ENCODE measurements at places on chromosomes 7 and 10. TPM values are rescaled to one million over a fixed set of nuclear protein-coding genes. Genes with fewer than 3 reads are reported as not detected.

The HOXA7 gene
- polyA plus RNA-seq = 4.8 TPM

The SCRN1 gene
- 49.1 TPM for polyA plus RNA-seq

The AKR1D1 gene
- polyA plus RNA-seq = not detected

The TBATA gene
- not detected for polyA plus RNA-seq

The SEMA3A gene
- polyA plus RNA-seq = 4.2 TPM

The PLXNA4 gene
- 0.12 TPM for polyA plus RNA-seq

The TMEM213 gene
- polyA plus RNA-seq = not detected

The GPNMB gene
- 2.7 TPM for polyA plus RNA-seq

The GFRA1 gene
- polyA plus RNA-seq = 13.2 TPM

The LRRC18 gene
- polyA plus RNA-seq = not detected

The HELLS gene
- polyA plus RNA-seq = 49.9 TPM

The STEAP4 gene
- polyA plus RNA-seq = not detected

GRCh38 chr10:122878799-122879338 is 512 bp downstream of the FAM24B start:
- DNase-seq = no peak

DNA sequence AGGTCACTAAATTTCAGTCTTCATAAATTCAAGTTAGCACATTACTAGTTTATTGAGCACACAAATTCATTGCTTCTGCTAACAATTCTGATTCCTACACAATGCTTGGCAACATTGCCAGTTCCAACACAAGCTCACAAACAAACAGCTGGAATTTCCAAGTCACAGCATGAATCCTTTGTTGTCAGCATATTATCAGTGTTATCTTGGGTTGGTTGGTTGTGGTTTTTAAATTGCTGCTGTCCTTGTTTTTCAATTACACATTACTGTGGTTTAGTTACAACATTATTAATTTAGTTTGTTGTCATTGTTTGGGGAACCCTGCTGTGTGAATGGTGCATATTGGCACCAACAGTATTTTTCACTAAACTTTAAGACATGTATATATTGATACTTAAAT is 86.0 kb upstream of the ARID5B start:
- DNase-seq = no peak

DNA sequence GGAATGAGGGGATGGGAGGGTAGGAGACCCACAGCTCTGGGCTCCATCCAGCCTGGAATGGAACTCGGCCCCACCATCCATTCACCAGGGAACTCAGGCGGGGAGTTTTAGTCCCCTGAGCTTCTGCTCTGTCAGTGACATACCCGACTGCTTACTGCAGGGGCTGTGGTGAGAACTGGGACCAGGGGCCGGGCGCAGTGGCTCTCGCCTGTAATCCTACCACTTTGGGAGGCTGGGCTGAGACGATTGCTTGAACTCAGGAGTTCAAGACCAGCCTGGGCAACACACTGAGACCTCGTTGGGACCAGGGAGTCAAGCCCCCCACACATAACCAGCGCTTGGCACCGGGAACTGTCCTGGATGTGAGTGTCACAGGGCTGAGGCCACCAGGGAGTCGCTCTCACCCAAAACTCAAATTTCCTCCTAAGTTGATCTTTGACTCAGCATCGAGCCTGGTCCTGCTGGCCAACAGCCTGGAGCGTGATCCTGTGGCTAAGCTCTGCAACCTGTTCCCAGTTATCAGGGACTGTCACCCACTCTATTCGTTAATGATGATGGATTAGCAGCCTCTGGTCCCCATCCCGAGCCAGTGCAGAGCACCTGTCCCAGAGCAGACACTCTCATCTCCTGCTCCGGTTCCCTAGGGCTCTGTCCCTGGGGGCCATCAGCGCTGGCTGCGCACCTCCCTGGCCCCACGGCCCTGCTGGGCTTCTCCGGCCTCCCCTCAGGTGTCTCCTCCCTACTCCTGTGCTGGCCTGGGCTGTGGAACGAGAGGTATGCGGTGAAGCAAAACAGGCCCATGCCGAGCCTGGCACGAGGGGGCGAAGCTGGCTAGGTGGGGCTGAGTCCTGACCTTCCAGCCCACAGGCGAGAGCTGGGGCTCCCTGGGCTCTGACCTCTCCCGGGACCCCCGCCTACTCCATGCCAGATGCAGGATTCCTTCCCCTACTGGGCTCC is 902 bp upstream of the CLDN15 start:
- no peak for DNase-seq

DNA sequence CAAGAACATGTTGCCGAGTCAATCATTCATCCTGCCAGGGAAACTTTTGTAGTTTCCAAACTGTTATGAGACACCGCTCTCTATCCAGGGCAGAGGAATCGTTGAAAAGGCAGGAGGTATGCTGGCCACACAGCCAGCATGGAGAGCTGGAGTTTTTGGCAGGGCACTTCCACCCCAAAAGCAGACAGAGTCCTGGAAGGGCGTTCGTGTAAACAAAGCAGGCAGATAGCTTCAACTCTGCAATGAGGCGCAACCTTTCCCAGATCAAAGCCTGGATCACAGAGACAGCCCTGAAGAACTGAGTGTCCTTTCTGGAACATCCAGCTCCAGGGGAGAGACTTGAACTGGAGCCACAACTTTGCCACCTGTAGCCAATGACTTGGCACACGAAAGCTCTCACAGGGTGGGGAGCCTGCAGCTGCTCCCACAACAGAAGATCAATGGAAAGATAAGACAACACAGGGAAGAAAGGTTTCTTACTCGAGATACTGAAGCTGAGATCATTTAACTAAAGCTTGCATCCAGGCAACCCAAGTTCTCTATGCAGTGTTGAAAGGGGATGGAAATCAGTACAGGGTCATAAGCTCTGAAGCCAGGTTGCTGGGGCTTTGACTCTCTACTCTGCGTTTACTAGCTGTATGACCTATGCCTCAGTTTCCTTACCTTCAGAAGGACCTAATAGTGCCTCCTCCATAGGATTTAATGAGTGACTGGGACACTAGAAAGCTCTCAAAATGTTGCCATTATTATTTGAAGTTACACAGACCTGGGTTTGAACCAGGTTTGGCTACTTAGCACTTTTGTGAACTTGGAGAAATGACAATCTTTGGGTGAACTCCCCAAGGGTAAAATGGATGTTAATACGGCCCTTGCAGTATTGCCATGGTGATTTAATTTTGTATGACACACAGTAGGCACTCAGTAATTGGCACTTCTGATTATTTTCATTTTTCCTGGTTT is 434.8 kb upstream of the NPVF start:
- no peak for DNase-seq

GRCh38 chr7:77655836-77656455 is 40.3 kb upstream of the RSBN1L start:
- DNase-seq = no peak

GRCh38 chr7:159158888-159159405 is 14.3 kb upstream of the VIPR2 start:
- no peak for DNase-seq

GRCh38 chr7:50400114-50400513 is 50.0 kb downstream of the FIGNL1 start:
- DNase-seq = no peak

GRCh38 chr10:99358101-99358500 is 28.9 kb downstream of the CNNM1 start:
- no peak for DNase-seq

- DNase-seq = no peak
Measured at GRCh38 chr10:44587488-44588318, 202.8 kb upstream of the CXCL12 start.

DNA sequence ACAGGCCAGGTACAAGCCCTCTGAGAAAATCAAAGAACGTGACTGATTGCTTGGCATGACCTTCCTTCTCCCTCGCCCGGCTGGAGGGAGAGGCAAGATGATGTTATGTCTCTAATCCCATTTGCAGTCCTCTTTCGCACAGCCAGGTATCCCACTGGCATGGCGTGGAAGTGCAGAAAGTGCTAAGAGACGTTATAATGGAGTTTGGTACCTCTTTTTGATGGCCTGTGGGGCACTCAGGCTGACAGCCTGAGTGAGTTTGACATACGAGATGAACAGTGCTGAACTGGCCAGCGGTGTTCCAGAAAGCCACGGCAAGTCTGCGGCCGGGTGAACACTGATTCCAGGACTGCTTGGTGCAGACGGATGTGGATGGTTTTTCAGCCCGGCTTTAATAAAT is 241.6 kb downstream of the RAB11FIP2 start:
- DNase-seq = no peak

DNA sequence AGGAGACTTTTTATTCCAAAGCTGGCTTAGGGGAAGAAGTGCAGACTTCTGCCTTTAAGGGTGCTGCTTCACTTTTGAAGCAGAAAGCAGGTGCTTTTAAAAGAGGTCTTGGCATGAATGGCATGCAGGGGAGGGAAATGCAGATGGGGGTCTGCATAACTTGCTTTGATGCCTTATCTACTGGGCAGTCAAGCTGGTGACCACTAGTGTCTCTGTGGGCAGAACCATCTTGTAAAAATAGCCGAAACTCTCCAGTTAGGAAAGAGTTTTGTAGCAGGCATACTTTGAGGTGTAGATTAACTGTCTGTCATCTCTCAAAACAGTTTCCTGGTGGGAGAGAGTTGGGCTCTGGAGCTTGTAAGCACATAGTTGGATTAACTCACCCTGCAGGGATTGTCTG is 9.9 kb upstream of the CTNNA3 start:
- DNase-seq = no peak

DNA sequence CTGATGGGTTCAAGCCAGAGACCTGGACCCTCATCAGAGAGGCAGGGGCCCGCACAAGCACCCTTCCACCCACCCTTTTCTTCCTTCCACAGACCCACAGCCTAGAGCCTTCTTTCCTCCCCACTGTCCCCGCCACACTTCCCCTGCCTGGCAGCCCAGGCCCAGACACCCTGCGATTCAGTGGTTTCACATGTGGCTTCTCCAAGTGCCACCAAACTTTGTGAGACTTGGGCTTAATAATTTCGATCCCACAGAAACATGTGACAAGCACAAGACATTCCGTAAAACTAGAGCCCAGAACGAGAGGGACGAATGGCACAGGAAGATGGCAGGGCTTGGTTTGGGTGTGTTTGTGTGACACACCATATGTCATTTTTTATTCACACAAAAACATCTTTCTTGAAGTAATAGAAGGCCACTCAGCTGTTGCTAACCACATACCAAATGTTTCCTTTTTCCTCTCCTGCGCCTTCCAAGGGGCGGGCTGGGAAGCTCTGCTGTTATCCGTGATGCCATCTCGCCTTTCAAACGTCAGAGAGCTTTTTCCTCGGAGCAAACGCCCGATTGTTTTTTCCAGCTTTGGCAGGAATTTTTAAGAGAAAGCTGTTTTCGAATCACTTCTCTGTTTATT is 162.9 kb downstream of the GRK5 start:
- DNase-seq = no peak

DNA sequence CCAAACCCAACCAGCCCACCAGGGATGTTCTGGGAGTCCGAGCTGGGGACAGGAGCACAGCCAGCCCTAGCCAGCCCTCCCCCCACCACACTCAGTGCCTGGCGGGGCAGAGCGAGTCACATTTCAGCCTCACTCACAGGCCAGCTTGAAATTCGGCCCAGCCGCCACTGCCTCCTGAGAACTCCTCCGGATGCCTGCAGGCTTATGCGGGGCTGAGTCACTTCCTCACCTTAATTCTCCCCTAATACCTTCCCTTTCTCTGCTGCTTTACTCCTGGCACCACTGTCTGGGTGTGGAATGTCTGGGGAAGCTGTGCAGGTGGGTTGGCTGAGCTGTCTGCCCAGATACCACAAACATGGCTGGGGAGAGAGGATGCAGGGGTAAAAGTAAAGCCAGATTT is 22.6 kb upstream of the DLG5 start:
- DNase-seq = peak; percentile 47

DNA sequence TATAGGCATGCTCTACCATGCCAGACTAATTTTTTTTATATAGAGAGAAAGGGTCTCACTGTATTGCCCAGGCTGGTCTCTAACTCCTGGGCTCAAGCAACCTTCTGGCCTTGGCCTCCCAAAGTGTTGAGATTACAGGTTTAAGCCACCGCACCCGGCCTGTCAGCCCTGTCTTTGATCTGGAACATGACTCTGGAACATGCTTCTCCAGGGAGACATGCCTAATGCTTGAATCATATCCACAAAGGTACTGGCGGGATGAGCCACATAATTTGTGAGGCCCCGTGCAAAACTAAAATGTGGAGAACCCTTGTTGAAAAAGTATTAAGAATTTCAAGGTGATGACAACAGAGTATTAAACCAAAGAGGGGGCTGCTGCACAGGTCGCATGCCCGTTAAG is 282.8 kb downstream of the ARHGAP12 start:
- no peak for DNase-seq

DNA sequence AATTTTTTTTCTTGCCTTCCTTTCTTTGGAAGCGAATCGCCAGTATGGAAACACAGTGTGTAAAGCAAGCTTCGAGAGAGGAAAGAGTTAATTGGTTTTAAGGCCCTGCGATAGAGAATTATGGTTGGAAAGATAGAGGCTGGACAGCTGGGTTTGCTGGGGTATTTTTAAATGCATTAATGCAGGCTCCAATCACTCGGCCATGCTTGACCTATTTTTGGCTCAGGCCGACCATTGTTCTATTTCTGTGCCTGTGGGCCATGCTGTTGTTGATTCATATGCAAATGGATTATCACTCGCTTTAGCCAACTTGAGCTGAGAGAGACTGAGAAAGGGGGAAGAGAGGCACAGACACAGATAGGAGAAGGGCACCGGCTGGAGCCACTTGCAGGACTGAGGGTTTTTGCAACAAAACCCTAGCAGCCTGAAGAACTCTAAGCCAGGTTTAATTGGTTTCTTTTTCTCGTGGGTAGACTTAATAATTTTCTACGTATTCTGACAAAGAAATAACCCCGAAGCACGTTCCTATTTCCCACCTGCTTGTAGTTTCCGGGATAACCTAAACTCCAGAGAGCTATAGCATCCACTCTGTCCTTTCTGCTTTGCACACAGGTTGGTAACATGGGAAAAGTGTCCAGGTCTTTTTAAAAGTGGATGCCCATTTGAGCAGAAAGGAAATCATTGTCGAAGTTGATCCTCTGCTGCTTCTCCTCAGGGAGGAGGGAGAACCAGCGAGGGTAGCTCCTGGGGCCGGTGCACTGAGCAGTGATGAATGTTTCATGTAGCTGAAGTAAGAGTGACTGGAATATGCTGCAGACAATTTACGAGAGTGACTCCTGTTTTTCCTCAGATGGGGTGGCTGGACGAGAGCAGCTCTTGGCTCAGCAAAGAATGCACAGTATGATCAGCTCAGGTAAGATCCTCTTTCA is at the start of gene HDAC9:
HDAC9 (plus strand) TSS at position 338 of the 929 bp plus-strand sequence; CDS start at position 892, 554 bp downstream.
- no peak for DNase-seq

DNA sequence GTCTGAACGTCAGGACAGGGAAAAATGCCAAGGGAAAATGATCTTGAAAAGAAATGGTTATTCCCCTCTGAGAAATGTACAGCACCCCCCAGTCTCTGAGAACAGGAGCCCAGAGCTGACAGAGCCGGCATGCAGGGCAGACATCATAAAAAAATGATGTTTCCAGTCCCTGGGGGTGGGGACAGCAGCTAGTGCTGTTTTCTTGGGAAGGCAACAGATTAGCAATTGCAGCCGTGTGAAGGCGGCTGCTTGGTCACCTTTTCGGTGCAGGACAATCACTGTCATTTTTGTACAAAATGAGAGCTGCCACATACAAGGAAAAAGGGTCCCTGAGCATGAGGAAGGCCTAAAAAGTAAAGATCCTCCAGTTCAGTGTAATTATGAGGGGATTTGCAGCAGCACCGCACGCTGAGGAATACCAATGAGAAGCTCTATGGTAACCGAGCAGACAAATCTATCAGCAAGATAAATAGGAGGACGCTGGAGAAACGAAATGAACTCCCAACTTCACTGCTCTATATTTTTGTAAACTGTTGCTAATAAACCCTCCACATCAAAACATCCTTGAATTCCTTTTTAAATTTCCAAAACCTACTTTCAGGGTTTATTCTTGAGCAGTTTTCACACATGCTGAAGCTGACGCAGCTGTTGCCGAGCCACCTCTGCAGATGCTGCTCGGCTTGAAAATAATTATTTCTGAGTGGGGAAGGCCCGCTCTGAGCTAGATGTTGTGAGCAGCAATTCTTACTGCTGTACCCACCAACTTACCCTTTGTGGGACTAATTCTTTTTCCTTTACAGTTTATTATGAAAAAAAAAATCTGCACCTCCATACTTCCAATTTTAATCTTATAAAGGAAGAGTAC is 98.2 kb upstream of the NEBL start:
- DNase-seq = no peak

Measured in A549 (cell line).